ENCODE measurements at places on chromosomes 16 and 17.

- no peak for DNase-seq
These were observed 2.6 kb downstream of the MYL11 start for GRCh38 chr16:30377050-30377811.

GRCh38 chr17:66843627-66844026 is 8.7 kb downstream of the CACNG5 start:
- no peak for DNase-seq

DNA sequence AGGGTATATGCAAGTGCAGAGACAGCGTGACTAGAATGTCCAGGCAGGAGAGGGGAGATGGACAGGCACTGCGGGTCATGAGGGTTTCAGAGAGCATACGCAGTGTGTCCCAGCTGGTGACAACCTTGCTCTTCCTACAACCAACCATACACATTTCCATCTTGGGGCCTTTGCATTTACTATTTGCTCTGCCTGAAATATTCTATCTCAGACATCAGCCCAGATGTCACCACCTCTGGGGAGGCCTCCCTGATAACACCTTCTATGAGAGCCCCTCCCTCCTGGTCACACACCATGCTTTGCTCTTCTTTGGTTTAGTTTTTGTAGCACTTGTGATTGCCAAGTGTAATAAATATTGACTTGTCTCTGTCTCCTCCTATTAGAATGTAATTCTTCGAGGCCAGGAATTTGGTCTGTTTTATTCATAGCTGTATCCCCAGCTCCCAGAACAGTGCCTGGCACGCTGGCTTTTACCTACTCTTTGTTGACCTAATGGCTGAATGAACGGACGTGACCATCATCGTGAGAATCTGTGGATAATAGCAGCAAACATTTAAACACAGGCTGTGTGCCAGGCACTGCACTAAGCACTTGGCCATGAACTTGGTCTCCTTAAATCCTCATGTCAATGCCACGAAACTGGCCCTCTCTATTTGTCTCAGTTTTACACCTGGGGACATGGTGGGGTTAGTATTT is 51.9 kb downstream of the PLCG2 start:
- DNase-seq: no peak

- DNase-seq: no peak
These were observed 7.8 kb downstream of the ODAD4 start for GRCh38 chr17:41937970-41938954.

DNA sequence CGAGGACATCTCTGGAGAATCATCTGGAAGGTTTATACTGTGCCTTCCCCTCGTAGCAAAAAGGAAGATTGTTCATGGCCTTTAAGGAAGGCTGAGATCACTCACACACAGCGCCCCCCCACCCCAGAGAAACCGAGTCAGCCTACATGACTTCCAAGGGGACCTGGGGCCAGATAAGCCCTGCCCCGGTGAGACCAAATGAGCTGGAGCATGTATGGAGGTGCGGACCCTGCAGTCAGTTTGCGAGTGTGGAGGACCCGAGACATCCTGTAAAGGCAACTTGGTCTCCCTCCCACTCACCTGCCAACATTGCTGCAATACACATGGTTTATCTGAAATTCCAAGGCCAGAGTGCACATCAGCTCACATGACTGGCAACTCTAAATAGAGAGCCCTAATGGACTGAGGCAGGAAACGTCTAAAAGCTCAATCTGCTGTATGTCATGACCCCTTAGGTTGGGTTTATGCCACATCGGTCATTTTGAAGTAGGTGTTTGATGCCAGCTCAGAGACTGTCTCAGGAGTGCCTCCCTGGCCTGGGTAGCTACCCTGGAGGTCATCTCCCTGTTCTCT is 233.6 kb downstream of the CPPED1 start:
- DNase-seq: no peak

- no peak for DNase-seq
These were observed 33.4 kb upstream of the CLEC18A start for GRCh38 chr16:69917739-69918138.

GRCh38 chr17:49406421-49407061 is 8.1 kb downstream of the PHB1 start:
- DNase-seq: no peak

GRCh38 chr16:80981103-80981502 is 25.6 kb downstream of the CMC2 start:
- DNase-seq: no peak

GRCh38 chr17:67477687-67478086 is 100.6 kb downstream of the PITPNC1 start:
- peak; percentile 35 for DNase-seq

All from effector memory CD8-positive, alpha-beta T cell (primary cell).